Neural progenitor cell (in vitro differentiated cells): ENCODE measurements at places on chromosomes 6 and 20.
A peak's percentile ranks its signal among the peaks of the same experiment; 100 is the strongest.

- DNase-seq = no peak
- H3K36me3 ChIP-seq = no peaks in the 10 kb centered on the region
- H3K4me3 ChIP-seq = no peak overlapping the region
- no peaks in the 10 kb centered on the region for H3K27me3 ChIP-seq
- H3K27ac ChIP-seq = no peak overlapping the region
Observed at GRCh38 chr6:37321101-37321500, 32.7 kb upstream of the RNF8 start.

DNA sequence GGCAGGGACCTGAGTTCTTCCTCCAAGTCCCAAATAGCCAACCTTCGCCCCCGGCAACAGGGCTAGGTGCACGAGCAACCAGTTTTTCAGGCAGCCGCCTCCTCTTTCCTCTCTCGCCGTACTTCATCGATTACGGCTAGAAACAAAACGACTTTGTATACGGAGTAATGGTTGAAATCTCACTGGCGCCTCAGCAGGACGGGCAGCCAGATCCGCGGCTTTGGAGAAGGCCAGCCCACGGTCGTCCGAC lies 333 bp upstream of the SMIM13 start:
- H3K36me3 ChIP-seq = no peaks in the 10 kb centered on the region
- no peak for DNase-seq
- peaks cover 13% of the 10 kb centered on the region for H3K27me3 ChIP-seq
- H3K4me3 ChIP-seq = peak overlapping the region; percentile 77
- H3K4me1 ChIP-seq = peaks cover 21% of the 10 kb centered on the region

- H3K27ac ChIP-seq = no peak overlapping the region
- no peaks in the 10 kb centered on the region for H3K27me3 ChIP-seq
- no peak for DNase-seq
- H3K4me3 ChIP-seq = no peak overlapping the region
Observed at GRCh38 chr6:162683135-162683534, 44.4 kb downstream of the PRKN start.

GRCh38 chr20:50354721-50355589 lies 155.2 kb upstream of the PTPN1 start:
- H3K4me1 ChIP-seq = no peaks in the 10 kb centered on the region
- no peaks in the 10 kb centered on the region for H3K36me3 ChIP-seq
- DNase-seq = no peak
- H3K27ac ChIP-seq = no peak overlapping the region

DNA sequence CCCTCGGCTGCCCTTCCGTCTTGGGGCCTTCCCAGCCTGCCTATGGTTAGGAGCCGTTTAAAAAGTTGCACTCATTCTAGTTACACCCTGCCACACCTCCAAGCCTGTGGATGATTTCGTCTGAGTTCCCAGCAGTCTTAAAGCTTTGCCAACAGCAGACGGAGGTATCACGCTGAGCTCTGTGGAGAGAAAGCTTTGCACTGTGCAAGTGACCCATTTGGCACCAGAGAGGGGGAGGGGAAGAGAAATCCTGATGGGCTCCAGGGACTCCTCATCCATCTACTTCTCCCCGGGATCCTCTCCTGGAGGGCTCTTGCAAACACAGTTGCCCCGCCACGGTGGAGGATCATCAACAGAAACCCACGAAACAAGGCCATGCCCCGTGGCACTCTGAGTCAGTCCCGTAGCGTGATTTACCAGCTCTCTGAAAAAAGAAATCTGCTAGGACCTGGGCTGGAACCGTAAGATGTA lies 98.8 kb upstream of the CITED2 start:
- H3K4me3 ChIP-seq = no peak overlapping the region
- peak overlapping the region; percentile 78 for H3K27ac ChIP-seq
- peaks cover 50% of the 10 kb centered on the region for H3K4me1 ChIP-seq
- no peaks in the 10 kb centered on the region for H3K36me3 ChIP-seq
- DNase-seq = peak; percentile 57
